ENCODE measurements at places on chromosomes 4 and X.

- DNase-seq: no peak
These were observed 94.7 kb upstream of the NAP1L5 start for GRCh38 chr4:88792268-88792781.

- DNase-seq: peak; percentile 7
These were observed 82.1 kb downstream of the SLC39A8 start for GRCh38 chr4:102263024-102263787.

DNA sequence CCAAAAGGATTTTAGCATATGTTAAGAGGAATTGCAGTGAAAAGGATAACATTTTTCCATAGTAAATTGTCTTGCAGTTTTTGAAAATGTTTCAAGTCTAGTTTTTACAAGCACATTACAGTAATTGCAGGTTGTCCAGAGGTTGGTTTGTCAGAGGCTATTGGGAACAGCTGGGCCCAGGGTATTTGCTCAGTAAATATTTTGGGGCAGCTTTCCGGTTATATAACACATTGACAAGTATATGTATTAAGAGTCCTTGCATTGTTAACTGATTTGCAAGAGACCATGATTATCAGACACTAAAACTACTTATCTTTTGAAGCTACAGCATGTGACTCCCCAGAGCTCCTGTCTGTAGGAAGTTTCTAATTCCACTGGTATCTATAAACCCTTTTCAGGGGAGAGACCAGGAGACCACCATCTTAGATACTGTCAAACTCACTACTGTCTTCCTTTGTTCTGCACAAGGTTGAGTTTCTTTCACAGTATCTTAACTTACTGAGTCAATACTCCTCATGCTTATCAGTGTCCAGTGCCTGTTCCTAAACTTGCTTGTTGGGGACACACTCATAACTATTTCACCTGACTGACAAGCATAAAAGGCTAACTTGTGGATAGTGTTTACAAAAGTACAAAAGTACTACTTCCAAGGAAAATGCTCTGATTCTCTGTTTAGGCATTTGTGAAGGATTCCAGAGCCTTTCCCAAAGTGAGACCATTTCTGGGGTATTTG lies 18.9 kb upstream of the RGN start:
- DNase-seq: no peak

GRCh38 chrX:107716118-107716684 lies 59.4 kb downstream of the TSC22D3 start:
- no peak for DNase-seq

DNA sequence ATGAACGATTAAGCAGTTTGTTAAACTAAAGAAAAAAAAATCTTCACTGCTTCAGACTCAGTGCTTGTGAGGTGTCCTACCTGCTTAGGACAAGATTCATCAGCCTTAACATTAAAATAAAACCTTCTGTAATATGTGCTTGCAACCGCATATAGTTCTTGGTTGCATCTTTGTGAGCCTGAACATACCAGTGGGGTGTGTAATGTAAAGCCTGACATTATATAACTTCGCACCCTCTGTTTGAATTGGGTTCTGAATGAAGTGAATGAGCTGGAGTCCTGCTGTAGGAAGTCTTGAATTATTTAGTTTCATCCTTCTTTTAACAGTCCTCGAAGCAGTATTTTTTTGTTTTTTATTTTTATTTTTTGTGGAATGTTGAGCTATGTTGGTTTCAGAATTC lies 3.1 kb downstream of the KDM6A start:
- DNase-seq: no peak

DNA sequence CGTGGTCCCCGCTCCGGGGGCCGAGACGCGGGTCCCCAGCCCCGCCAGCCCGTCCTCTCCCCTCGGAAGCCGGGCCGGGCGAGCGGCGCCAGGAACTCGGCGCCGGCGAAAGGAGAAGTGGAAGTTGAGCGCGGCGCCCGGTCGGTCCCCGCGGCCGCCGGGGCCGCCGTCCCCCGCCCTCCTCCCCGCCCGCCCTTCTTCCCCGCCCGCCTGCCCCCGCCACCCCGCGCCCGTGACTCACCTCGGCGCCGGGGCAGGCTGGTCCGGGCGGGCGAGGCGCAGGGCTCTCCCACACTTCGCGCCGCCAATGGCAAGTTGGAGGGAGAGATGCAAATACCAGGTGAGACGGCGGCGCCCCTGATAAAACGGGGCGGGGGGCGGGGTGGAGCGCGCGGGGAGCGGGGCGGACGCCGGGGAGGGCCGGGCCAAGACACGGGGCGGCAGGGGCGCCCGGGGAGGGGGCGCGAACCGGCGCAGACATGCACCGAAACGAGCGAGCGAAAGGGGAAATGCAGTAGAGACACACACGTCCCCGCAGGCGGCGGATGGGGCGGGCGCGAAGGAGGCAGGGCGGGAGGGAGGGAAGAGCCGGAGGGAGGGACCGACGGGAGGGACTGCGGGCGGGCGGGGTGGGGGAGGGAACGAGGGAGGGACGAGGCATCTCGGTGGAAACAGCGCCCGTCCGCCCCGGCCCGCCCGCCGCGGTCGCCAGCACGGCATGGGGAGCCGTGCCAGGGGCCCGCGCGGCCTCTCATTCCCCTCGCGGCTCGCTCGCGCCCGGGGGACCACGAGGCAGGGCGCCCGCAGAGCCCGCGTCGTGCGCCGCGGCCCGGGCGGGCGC lies at the start of gene ELF4:
Gene ELF4, minus strand, starts transcription at position 119 of the 841 bp plus-strand sequence. CDS start 29,167 bp downstream, outside the sequence.
- DNase-seq: no peak

GRCh38 chrX:19931146-19931545 lies 43.7 kb upstream of the SH3KBP1 start:
- no peak for DNase-seq

DNA sequence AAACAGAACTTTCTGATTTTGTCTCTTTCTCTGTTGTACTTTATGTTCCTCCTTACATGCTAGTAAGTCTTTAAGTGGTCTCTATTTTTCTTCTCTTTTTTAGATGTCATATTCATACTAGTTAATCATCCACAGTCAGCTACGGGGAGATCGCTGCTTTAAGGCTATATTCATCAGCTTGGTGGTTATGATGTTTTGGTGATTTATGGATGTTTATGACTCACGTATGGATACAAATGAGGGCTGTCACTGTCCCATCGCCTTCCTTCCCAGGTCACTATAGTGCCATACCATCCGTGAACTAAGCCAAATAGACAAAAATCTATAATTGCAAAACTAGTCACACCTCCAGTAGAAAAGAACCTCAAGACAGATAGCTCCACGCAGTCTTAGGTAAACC lies 296.8 kb upstream of the AADAT start:
- DNase-seq: no peak

DNA sequence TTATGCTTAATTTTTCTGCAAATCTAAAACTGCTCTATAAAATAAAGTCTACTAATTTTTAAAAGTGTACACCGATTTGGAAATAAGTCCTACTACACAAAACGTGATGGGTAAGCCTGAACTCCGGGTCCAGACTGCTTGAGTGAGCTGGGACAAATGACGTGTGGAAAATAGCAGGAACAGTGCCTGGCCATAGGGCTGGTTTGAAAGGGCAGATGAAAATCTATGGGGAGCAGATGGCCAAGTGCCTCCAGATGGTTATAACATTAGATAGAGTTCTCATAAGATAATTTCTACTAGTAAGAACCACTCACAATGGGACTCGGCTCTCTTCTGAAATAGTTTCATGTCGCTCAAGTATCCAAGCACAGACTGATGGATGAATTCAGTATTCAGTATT lies 52.5 kb downstream of the F11 start:
- no peak for DNase-seq

Measured in activated CD4-positive, alpha-beta T cell treated with anti-CD3 and anti-CD28 coated beads, Interleukin-2, amount 50 U/mL, for 24 hours (primary cell).